Inflammatory macrophage (primary cell): ENCODE measurements at places on chromosomes 1 and 21.
A peak's percentile ranks its signal among the peaks of the same experiment; 100 is the strongest.

- no peak for DNase-seq
These were observed 5.7 kb downstream of the LAMB3 start for GRCh38 chr1:209646558-209646957.

DNA sequence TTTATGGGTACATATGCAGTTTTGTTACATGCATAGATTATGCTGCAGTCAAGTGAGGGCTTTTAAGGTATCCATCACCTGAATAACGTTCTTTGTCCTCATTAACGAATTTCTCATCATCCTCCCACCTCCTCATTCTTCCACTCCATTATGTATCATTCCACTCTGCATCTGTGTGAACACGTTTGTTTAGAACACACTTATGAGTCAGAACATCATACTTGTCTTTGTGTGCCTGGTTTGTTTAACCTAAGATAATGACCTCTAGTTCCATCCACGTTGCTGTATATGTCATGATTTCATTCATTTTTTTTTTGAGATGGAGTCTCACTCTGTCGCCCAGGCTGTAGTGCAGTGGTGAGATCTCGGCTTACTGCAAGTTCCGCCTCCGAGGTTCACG, 6.7 kb upstream of the MPC2 start:
- no peak for DNase-seq

- DNase-seq, result no peak
These were observed 32.0 kb upstream of the GBP6 start for GRCh38 chr1:89331890-89332289.

- DNase-seq, result no peak
These were observed 4.3 kb upstream of the LRP8 start for GRCh38 chr1:53332186-53332564.

GRCh38 chr1:210588357-210588756, 259.7 kb downstream of the HHAT start:
- no peak for DNase-seq

- DNase-seq, result no peak
These were observed 248.2 kb downstream of the RERE start for GRCh38 chr1:8569242-8569641.

GRCh38 chr1:162062542-162063015, 6.9 kb upstream of the NOS1AP start:
- no peak for DNase-seq

DNA sequence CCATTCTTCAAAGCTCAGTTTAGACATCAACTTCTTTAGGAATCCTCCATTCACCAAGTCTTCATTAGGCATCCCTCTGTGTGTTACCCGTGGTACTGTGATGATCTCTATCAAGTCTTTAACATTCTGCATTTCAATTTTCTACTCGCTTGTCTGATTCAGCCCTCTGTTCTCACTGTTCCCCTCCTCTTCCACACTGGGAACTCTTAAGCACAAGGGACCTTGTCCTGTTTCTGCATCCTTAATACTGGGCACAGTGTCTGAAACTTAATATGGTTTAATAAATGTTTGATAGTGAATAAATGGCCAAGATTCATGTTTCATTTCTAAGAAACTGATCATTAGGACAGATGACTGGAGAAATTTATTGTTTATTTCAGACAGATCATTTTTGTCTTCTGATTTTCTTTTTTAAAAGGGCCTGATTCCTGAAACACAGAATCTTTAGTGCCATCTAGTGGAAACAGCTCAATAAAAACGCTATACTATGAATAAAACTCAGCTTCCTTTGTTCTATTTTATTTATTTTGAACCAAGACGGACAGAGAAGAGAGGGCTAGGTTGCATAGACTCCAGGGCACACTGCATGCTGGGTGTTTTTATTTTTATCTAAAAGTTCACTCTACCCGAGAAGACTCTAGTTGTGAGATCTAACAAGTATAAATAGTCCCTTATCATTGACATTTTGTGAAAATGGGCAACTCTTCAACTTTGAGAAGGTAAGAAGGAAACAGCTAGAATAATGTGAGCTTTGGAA, 7.0 kb upstream of the TRIM45 start:
- DNase-seq, result peak; percentile 39

DNA sequence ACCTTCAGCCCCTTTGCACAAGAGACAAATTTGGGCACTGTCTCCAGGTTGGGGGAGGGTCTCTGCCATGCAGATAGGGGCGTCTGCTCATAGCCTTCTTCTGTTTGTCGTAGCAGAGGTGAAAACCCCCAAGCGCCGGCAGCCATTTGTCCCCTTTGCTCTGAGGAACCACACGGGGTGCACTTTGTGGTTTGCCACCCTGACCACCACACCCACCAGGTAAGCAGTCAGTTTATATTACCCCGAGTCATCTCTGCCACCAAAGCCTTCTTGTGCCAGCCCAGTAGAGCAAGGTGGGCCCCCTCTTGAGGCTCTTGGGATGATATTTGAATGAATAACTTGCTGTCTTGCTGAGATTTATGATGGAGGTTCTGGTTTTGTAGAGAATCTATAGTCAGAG, 111.8 kb downstream of the VPS13D start:
- no peak for DNase-seq

DNA sequence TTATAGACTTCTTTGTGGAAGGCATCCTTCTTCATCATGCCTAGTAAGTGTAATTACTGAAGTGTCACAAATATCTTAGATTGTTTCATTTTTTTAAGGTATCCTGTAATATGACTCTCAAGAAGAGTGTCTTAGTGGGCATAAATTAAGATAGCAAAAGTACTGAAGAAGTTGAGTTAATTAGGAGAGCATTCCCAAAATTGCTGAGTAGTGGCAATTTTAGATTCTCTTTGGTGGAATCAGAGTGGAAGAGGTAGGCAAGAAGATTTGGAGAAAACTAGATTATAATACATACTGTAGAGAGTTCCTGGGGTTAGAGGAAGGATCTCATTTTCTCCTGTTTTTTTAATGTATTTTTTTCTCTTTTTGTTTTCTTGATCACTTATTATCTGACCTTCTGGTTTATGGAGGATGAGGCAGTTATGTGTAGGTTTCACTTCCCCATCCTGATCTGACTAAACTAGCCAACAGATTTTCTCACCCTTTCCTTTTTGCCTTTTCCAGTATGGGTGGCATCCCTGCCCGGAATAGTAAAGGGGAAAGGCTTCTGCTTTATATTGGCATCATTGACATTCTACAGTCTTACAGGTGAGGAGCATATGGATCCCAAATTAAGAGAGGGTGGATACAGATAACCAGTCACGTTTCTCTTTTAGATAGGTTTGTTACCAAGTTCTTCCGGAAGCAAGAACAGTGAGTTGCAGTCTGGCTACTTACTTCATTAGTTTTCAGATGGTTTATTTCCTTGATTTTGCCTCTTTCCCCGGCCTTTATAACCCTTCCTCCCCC, 16.7 kb upstream of the PSMD4 start:
- DNase-seq, result peak; percentile 3

DNA sequence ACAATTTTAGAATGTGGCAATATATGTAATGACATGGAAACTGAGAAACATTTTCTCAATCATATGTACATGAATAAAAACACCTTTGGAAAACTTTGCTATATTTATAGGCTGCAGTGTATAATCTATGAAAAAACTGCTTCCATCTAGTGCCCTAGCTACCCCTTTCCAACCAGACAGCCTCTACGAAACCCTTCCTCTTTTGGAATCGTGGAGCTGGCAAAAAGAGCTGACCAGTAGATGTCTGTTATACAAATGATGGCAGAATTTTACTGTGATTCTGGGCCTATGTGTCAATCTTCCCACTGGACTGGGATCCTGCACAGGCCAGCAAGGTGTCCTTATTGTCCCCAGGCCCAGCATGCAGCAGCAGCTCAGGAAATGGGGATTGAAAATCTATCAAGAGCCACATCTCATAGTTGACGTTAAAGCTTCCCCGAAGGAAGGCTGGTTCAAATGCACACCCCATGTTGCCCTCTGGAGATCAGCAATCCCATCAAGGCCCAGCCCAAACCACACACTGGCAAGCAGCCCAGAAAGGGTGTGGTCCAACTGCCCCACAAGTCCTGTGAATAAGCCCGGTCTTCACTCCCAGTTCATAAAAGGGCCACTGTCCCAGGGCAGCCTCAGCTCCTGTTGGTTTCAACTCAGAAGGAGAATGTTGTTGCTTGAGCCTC, 8.8 kb upstream of the FAM20B start:
- peak; percentile 68 for DNase-seq

GRCh38 chr1:65995928-65996327, 203.2 kb downstream of the PDE4B start:
- no peak for DNase-seq

DNA sequence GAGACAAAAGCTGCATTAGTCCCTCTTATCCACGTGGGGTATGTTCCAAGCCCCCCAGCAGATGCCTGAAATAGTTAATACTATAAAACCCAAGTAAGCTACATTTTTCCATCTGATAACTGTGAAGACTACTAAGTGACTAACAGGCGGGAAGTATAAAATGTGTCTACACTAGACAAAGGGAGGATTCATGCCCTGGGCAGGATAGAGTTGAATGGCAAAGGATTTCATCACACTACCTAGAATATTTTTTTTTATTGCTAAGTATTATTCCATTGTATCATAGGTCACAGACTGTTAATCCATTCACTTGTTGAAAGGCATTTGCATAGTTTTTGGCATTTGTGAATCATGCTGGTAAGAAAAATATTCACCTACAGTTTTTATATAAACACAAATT, 26.4 kb upstream of the CFHR4 start:
- no peak for DNase-seq

DNA sequence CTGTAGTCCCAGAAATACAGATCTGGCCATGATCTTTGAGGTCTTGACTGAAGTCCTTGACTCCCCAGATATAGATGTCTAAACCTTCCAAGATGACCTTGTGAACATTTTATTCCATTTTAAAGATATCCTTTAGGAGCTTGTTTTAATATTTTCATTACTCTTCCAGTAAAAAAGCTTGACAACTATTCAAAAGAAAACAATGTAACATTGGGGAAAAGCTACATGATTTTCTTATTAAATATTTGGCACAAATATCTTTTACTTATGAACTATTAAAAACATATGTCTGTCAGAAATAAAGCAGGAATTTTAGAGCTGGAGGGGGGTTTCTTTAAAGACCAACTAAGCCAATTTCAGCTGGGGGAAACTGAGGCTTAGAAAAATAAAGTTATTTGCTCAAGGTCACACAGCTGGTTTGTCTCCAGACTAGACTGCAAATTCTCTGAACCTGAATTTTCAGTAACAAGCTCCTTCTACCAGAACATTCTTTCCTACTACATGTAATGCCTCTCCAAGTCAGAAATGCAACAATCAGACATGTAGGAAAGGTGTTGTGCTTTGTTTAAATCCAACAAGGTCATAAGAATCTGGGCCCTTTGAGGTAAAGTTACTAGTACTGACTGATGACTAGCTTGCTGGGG, 67.0 kb upstream of the PTCH2 start:
- no peak for DNase-seq

GRCh38 chr1:86377341-86377740, 18.8 kb downstream of the ODF2L start:
- no peak for DNase-seq

GRCh38 chr1:18882486-18882885, 19.9 kb downstream of the ALDH4A1 start:
- DNase-seq, result no peak

DNA sequence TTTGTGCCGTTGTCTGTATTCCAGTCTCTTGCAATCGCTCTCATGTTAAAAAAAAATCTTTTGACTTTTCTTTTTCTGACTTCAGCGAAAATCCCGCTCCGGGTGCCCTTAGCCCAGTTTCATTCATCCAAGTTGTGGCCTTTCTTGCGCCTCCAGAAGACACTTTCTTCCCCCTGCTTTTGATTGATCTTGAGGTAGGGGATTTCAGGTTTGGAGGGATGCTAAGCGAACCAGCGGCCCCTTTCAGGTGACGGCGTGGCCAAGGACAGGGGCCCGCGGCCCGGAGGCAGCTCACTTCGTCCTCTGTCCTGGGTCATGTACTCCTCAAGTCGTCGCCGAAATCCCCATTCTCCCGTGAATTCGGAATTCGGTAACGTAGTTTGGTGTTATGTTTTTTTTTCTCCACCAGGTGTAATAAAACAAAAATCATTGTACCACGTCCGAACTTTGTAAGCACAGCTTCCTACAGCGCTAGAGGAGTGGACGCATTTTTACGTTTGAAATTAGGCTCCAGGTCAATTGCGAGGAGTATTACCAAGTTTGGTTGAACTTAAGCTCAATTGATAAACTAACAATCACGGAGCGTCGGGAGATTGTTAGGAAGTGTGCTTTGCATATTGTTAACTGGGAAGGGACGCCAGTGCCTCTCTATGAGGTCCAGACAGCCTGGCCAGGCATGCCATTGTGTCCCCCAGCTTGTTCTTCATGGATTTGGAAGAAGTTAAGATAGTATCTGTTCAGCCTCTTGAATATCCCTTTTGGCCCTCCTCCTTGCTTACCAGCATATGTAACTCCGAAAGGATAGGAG, 1.1 kb downstream of the MRPS6 start:
- peak; percentile 18 for DNase-seq

DNA sequence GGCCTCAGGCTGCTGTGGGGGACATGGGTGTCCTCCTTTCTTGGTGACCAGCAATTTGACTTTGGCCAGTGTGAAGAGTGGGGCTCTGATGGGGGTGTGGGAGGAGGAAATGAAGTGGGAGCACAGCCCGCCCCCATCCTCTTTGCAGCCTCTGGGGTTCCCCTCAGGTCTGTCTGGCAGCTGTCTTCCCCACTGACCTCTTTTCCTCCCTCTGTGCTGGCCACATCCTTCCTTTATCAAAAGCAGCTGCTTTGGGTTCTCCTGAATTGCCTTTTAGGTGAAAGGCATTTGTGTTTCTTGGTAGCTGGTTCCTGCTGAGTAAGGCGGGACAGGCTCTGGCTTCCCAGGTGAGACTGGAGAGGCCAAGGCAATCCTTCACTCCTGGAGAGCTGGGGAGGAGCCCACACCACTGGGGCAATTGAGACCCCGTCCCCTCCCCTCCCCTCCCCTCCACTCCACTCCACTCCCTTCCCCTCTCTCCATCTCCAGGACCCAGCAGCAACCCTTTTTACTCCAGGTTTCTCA, 24.9 kb downstream of the PCAT6 start:
- no peak for DNase-seq

- no peak for DNase-seq
These were observed 8.7 kb upstream of the COL6A1 start for GRCh38 chr21:45972716-45973474.
